CD4-positive, alpha-beta T cell treated with Interferon gamma for 1 hour (primary cell): ENCODE measurements at places on chromosomes 11 and 22.

DNA sequence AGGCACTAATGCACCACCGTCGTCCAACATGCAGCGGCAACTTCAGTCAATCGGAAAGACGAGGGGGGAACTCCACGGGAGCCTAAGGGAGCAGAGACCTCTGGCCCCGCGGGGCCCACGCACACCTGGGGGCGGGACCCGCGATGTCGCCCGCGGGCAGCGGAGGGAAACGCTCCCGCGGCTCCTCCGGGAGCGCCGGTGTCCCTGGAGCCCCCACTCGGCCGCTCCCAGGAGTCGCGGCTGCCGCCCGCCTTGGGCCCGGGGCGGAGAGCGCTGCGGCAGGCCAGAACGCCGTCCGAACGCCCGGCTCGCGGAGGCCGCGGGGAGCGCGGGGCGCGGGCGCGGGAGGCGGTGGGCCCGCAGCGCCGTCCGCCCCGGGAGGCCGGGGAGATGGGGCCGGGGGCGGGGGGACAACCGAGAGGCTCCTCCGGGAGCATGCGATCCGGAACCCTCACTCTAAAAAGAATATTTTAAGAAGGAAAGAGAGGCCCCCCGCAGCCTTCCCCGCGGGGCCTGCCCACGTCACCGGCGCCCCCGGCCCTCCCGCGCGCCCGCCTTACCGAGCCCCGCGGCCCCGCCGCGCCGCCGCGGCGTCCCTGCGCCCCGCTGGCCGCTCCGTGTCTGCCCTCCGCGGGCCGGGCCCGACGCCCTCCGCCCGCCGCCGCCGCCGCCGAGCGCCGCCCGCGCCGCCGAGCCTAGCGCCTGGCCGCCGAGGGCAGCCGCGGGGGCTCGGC, 86.6 kb upstream of the ARHGAP32 start:
- no peak for DNase-seq

DNA sequence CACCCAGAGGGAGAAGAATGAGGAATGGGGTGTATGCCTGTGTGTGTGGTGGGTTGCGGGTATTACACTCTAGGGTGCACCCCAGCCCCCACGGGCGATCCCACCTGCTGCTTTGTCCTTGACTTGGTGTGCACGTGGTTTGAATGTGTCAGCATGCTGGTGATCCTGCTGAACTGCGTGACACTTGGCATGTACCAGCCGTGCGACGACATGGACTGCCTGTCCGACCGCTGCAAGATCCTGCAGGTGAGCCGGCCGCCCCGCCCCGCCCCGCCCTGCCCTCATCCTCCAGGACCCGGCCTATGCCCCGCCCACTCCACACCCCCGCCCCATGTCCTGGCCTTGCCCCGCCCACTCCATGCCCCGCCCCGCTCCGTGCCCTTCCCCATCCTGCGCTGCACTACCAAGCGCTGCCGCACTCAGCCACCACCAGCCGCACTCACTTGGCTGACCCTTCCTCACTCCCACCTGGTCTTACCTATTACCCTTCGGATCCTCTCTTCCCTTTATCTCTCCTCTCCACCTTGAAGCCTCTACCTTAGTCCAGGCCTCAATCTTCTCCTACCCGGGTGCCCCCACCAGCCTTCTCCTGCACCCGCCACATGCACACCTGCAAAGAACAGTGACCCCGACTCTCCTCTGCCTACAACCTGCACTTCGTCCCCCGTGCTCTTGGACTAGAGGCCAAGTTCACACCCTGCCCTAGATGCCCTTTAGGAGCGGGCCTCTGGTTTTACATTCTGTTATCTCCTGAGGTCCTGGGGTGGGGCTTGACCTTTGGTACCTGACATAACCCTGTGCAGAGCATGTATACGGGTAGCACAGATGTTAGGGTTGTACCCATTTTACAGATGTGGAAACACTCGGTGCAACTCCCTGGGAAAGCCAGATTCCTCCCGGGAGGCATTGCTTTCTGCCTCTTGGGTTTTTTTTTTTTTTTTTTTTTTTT, 27.7 kb downstream of the CACNA1I start:
- DNase-seq = peak; percentile 68

DNA sequence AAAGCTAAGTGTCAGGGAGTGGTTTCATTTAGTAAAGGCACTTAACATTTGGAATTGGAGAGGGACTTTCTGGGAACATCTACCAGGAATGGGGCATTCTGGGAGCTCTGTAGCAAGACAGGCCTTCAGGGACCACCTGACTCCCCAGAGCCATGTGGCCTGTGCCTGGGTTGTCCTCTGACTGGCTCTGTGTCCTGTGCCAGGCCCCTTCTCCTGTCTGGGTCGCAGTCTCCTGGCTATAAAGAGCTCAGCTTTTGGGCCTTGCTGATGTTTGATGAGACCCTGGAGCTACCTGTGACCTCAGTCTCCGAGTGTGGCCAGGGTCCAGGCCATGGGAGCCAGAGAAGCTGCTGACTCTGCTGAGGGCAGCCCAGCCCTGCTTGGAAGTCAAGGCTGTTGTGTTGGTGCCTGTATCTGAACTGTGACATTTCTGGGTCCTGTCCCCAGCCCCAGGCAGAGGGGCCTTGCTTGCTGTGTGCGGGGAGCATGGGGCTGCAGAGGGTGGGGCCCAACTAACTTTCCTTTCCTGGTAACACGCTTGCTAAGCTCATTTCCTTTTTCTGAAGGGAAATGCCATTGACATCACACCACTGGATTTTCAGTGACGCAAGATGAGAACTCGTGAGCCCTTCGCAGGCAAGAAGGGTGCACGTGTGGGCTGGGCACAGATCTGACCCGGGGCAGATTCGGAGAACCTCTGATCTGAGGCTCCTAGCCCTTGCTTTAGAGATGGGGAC, 41.3 kb downstream of the LRRC32 start:
- peak; percentile 86 for DNase-seq

GRCh38 chr11:2451916-2452315, 7.1 kb downstream of the KCNQ1 start:
- DNase-seq = no peak

GRCh38 chr11:123062892-123063825, 1.2 kb upstream of the HSPA8 start:
- DNase-seq = peak; percentile 49

DNA sequence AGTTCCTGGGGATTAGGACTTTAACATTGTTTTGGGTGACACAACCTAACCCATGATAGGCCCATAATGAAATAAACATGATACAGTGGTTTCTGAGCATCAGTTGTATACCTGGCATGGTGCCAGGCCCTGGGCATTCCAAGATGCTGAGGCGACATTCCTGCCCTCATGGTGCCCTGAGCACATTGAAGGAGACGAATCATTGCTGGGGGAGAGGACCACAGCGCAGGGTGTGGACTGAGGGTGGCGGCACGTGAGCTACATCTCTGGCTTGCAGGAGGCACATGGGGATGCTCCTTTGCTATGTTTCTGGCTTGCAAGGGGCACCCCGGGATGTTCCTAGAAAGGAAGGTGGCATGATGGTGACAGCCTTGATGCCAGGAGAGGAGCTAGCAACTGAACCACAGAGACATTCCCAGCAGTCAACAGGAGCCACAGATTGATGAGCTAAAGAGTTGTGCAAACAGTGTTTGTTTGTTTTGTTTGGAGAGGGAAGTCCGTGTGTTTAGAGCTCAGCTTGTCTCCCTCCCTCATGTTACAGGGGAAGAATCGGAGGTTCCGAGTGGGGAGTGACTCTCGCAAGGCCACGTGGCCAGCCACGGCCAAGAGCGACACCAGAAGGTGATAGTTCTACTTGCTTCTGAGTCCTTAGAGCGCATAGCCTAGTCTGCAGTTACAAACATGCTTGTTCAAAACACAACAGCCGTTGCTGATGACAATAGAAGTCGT, 106.4 kb downstream of the MIAT start:
- no peak for DNase-seq
